GM10248 (cell line): ENCODE measurements at places on chromosomes 2 and 18.

DNA sequence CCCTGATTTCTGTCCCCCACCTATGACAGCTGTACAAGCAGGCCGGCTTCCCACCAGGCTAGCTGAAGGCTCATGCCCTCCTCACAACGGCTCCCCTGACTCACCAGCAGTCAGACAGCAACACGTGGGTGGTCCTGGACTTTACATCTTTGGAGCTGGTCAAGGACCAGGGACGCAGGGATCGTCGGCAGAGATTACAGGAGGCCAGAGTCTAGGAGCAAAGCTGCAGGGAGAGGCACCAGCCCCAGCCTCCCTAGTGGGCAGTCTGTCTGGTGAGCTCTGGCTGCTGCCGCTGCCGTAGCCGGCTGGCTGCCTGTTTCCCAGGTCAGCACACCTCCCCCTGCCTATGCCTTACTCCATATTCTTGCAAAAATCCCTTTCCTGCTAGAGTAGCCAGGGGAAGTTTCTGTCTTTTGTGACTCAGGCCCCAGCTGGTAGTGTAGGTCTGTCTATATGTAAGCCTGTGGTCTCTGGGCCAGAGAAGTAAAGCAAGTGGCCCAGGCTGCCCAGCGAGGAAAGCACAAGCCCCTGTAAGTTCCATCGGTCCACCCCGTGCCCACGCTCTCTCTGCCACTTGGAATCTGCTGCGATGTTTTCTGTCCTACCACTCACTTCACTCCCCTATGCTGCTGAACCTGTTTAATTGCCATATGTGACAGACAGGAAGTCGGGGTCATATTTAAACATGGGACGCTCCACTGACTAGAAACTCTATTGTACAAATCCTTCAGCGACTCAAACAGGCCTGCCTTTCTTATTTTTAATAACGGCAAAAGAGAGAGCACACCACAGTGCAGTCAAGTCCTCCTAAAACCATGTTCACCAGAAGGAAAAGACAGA lies 2.4 kb upstream of the ARHGEF4 start:
- no peak for DNase-seq

DNA sequence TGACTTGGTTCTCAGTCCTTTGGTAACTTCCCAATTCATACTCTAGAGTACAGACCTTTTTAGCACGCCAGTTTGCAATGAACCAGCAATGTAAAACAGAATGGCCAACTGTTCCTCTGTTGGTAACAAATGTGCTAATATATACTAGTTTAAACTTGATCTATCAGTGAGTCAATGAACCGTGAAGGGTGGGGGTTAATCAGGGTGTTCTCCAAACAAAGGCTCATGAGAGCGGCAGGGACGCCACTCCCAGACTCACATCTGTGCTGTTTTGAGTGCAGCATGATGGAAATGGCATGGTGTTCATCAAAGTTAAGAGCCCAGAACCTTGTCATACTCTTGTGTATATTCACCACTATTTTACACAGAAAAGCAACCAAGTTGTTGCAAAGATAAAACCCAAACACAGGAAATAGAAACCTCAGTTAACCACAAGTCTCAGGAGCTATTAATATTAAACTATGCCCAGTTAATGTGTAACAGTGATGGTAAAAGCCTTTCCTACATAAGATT lies 70.3 kb downstream of the CERKL start:
- peak; percentile 26 for DNase-seq

GRCh38 chr2:234596696-234597575 lies 100.1 kb upstream of the ARL4C start:
- no peak for DNase-seq

GRCh38 chr2:31735716-31736115 lies 155.0 kb upstream of the SRD5A2 start:
- DNase-seq = no peak

DNA sequence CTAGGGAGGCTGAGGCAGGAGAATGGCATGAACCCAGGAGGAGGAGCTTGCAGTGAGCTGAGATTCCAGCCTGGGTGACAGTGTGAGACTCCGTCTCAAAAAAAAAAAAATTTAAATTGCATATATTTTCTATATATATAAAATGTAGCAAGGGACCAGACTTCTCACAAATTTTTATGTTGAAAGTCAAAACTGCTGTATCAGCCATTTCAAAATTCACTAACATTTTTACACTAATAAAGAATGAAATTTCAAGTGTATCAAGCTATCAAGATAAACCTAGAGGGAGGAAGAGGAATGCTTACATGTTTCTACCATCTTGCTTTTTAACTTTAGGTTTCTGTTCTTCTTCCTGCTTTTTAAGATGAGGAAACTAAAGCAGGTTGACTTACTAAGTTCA lies 464.0 kb downstream of the KCNJ3 start:
- DNase-seq = no peak

DNA sequence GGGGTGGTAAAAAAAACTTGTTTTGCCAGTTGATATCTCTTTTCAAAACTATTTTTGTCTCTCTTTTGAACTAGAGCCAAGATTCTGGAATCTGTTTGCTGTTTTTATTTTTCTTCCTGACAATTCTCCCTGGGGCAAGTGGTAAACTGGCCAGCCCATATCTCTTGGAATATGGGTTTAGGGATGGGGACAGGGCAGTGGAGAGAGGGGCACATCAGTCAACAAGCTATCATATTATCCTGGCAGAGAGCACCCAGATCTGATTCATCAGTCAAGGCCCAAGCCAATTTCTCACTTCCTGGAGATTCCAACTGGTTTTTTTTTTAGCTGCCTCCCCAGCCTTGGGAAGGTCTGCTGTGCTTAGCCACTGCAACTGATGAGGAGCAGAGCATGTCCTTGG lies 52.3 kb downstream of the ARHGAP28 start:
- DNase-seq = no peak

GRCh38 chr2:233830111-233830802 lies 24.1 kb downstream of the HJURP start:
- DNase-seq = no peak

- DNase-seq = no peak
These were observed 118.3 kb upstream of the NETO1 start for GRCh38 chr18:72986103-72986502.

DNA sequence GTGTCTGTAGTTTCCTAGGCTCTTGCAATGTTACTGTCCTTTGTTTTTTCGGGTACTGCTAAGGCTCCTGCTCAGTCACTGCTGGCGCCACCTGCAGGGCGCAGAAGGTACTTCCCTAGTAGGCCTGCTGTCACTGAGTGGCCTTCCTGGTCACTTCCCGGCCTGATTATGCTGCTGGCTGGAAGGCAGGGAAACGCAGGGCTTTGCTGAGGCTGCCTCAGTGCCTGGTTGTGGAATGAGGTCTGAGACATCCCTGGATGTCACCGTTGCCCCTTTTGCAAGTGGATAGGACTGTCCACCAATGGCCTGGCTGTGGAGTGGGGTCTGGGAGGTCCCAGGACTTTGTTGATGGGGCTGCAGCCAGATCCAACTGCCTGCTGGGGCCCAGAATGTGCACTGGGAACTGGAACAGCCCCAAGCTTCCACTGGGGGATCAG lies 13.1 kb downstream of the DAW1 start:
- peak; percentile 76 for DNase-seq

DNA sequence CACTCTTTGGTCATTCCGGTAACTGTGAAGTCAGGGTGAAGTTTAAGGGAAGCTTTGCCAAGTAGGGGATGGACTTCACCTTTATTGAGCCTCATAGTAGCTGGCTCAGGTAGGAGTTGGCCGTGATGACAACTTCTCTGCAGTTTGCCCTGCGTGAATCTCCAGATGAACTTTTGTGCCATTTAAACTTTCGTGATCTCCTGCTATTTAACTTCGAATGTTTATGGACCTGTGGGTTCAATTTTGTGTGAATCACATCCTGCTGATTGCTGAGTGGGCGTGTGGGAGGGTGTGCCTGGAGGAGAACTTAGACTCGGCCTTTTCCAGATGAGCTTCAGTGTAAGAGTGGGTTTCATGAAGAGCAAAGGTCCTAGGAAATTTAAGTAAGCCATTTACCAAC lies 4.2 kb downstream of the UGT1A1 start:
- no peak for DNase-seq

- DNase-seq = no peak
These were observed 1867.4 kb downstream of the SUCLG1 start for GRCh38 chr2:82591718-82592117.

- DNase-seq = no peak
These were observed 78.9 kb downstream of the LRRFIP1 start for GRCh38 chr2:237706257-237706656.

DNA sequence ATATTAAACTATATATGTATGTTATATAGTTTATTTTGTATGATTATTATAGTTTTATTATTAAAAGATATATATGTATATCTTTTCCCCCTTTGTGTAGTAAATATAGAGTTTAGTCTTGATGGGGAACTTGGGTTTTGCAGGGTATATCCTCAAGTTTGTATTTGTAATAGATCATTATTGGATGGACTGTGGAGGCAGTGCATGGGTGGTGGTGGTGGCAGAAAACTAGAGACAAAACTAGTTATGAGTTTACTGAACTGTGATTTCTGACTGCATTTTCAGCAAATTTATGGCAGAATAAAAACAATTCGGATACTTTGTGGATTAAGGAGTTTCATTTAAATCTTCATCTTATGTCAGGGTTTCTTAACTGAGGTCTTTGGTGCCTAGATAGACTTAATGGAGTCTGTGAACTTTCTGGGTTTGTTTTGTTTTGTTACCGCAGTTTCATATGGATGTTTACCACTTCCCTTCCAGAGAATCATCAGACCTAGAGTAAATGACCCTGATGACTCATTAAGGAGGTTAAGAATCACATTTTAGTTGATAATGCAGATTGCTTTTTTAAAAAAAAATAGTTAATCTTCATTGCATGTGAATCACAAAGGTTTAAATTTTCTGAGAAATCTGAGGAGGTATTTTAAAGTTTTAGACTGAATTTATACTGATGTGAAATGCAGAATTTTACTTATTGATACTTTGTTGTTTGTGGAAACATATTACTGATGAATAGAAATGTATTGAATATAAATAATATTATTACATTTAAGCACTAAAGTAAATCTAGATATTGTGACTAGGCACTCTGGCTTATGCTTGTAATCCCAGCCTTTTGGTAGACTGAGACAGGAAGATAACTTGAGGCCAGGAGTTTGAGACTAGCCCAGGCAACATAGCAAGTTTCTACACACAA lies 14.5 kb downstream of the EPC2 start:
- peak; percentile 27 for DNase-seq

DNA sequence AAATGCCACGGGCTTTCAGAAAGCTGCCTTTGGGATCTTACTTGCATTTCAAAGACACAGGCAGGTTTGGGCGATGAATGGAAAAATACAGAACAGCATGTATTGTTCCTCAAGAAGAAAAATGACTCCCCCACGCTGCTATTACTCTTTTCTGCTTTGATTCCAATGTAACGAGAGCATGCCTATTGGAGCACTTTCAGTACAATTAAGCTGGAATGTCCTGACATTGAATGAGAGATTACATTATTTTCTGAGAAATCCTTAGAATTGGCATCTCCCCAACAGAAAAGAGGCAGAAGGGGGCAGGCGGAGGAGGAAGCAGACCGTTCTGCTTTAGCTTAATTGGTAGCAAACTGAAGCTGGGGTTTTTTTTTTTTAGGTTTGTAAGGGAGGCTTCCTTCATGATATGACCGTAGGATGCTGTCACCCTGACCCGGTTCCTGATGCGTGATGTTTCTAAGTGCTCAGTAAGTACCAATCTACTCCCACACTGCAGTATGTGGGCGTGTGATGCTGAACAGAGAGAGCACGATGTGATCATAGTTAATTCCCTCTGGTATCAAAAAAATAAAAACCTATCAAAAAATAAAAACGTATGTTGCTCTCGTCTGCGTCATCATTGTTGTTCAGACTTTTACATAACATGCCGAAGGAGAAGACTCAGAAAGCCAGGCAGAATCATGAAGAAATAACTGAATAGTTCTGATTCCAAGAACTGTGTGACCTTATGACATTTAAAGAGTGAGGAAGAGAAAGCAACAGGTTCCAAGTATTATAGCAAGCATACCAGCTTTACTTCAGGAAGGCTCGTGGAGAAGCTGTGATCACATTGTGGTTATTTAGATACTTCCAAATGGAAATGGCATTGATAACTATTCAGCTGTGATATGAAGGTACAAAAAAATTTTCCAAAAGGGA lies 40.5 kb downstream of the LONRF2 start:
- DNase-seq = no peak

- no peak for DNase-seq
These were observed 338.6 kb upstream of the MMADHC start for GRCh38 chr2:149926149-149926548.

DNA sequence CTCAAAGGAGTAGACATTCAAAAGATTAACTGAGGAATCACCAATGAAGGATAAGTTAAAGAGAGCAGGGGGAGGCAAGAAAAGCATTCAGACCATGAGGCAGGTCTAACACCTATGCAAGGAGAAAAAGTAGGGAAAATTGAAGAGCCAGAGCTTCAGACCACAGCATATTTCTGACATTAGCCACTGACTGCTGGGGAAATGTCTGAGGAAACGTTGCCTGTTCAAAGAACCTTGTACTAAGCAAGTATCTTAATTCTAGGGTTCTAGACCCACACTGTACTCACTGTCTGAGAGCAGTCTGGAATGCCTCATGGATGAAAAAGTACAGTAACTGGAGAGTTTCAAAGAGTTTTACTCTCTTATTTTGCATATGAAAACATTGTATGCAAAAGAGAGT lies 39.5 kb upstream of the TFPI start:
- no peak for DNase-seq

DNA sequence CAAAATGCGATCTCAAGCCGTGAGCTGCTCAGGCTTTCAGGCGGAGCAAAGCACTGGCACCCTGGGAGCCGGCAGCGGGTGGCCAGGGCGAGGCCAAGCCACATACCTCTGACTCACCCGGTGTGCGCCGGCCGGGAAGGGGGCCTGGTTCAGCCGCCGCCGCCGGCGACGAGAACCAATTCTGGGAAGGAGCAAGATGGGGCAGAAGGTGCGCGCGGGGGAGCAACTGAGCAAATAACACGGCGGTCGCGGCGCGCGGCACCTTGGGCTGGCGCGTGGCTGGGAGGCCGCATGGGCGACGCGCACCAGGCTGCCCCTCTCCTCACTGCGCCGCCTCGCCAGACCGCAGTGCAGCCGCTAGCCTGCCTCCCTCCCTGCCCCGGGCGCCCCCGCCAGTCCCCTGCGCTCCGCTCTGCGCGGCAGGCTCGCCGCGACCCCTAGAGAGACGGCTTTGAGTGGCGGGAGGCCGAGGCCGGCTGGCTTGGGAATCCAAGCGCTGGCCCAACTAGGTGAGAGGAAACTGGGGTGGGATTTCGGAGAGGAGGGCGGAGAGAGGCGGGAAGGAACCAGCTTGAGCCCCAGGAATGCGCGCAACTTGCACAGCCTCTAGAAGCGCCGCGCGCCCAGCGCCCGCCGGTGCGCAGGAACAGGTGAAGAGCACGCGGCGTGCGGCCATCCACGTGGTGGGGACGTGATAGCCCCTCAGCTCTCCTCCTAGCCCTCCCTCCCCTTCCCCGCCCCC lies 3.2 kb downstream of the NRP2 start:
- DNase-seq = no peak

DNA sequence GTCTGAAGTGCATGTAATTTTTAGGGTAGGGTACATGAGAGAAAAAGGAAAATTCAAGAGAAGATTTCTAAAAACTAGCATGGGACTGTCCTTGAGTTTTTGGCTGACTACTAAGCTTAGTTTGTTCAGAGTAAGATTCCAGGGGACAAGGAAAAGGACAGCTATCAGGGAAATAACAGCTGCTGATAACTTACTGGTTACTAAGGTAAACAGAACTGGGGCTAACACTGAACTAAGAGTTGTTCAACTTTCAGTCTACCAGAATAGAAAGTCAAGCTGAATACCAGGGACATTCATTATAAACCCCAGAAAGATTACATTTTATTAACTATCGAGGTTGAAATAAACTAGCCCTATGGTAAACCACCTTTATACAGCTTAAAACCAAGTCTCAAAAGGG lies 261.8 kb upstream of the CYRIA start:
- DNase-seq = no peak
